ENCODE measurements at places on chromosomes 7 and 10.
A peak's percentile ranks its signal among the peaks of the same experiment; 100 is the strongest.

DNA sequence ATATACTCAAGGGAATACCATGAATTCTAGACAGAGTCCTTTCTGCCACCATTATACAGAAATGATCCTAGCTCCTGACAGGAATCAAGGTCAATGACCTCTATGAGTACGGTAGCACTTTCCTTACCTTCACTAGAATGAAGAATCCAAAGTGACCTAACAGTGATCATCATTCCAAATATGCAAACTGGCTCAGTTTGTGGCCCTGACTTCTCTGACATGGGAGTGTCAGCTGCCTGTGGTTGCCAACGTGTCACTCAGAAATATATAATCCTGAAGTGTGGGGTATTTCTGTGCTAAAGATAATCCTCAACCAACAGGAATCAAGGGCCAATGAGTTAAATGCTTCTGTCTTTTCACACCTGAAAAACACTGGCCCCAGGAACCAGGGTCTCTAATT lies 45.7 kb downstream of the COPG2 start:
- no peak for DNase-seq

GRCh38 chr7:88289564-88290025 lies 17.1 kb downstream of the STEAP4 start:
- no peak for DNase-seq

- no peak for DNase-seq
These were observed 216.6 kb downstream of the KLF6 start for GRCh38 chr10:3568392-3568791.

- no peak for DNase-seq
These were observed 47.4 kb upstream of the CAV2 start for GRCh38 chr7:116451957-116452729.

DNA sequence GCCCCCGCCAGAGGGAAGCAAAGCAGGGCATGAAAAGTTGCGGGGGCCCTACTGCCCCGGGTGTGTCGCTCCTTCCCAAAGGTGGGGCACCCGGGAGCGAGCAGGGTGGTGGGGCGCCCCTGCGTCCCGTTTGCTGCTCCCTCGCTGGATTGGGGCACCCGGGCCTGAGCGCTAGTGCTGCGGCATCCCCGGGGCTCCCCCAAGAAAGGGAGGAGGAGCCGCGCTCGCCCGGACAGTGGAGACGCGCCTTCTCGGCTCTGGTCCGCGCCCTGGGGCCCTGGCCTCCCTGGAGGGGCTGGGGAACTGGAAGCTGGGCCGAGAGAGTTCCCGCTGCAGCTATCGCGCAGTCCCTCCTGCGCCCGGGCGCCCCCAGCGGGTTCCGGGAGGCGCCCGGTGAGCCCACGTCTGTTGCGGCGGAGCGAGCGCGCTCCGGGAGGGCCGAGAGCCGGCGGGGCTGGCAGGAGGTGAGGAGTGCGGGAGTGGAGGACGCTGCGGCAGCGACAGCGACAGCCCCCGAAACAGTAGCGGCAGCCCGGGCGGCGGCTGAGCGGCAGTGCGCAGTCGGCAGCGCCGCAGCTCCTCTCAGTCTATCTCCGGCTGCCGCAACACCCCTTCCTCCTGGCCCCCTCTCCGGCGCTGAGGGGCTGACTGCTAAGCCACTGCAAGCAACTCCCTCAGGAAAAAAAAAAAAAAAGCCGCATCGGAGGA lies 504 bp upstream of the BMPER start:
- peak; percentile 51 for DNase-seq

DNA sequence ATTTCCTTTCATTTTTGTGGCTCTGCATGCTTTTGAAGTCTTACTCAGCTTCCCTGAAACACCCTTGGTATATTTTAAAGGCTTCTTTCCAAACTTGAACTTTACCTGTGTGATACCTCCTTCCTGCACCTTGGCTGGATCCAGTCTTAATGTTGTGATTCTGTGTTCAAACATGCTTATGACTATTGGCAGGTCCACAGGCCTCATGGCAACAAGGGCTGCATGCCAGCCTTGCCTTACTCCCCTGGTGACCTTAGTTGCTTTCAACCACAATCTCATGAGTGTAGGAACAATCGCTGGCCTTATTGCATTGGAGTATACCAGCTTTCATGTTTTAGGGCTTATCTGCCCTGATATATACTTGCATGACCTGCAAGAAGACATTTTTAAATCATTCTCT lies 238.7 kb downstream of the KIF20B start:
- DNase-seq: no peak

DNA sequence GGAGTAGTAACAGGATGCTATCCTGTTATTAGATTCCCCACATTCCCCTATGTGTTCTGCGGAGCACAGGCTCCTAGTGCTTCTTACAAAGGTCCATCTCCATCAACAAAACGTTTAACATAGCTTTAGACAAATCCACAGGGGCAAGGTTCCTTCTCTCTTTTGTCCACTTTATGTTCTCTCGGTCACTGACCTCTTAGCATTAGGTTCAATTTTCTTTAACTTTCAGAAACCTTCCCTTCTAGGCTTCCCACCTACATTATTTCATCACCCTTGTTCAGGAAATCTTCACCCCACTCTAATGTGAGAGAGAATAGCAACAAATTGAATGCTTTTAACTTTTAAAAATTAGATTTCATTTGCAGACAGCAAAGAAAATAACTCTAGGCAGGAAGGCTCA lies 84.9 kb downstream of the DOCK4 start:
- DNase-seq: no peak

- no peak for DNase-seq
These were observed 290.8 kb upstream of the ZNF32 start for GRCh38 chr10:43939389-43939938.

GRCh38 chr10:60114765-60115586 lies 208.6 kb upstream of the CCDC6 start:
- DNase-seq: peak; percentile 39

GRCh38 chr10:68043030-68043429 lies 32.1 kb downstream of the HERC4 start:
- no peak for DNase-seq

GRCh38 chr10:89235073-89235798 lies 16.3 kb downstream of the LIPA start:
- no peak for DNase-seq

GRCh38 chr10:95350830-95351228 lies 60.0 kb upstream of the PDLIM1 start:
- no peak for DNase-seq

DNA sequence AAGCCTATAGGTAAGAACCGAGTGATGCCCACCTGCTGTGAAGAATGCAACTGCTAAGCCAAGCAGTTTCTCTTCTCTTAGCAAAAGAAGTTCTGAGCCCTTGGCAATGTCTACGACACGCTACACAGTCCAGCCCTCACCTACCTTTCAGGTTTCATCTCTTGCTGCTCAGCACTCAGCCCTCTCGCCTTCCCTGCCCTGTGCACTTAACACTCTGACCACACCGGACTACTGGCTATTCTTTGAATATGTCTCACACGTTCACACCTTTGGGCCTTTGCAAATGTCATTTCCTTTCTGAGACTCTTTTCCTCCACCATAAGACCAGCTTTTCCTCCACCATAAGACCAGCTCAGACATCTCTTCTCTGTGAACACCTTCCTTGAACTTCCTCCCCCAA lies 67.0 kb upstream of the ITGB1 start:
- no peak for DNase-seq

DNA sequence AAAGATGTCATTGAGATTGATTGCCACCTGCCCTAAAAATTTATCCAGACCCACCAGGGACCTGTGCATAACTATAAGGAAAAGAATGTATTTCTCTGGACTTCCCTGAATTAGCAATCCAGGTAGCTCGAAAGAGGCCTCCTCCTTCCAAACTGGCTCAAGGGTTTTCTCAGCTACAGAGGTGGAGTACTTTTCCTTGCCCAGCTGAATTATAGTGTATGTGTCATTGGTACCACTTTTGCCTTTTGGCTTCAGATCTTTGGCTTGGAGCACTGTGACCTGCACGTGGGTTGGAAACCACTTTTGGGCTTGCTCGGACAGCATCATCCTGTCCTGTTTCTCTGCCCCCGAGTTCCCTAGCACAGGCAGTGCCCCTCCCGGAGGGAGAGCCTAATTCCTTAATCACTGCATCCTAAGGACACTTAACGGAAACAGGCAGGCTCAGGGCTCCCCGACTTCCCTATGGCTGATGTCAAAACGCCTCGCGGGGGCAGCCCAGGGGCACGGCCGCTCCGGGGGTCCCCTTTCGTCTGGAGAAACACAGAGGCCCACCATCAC lies 825 bp downstream of the RAB11FIP2 start:
- no peak for DNase-seq

DNA sequence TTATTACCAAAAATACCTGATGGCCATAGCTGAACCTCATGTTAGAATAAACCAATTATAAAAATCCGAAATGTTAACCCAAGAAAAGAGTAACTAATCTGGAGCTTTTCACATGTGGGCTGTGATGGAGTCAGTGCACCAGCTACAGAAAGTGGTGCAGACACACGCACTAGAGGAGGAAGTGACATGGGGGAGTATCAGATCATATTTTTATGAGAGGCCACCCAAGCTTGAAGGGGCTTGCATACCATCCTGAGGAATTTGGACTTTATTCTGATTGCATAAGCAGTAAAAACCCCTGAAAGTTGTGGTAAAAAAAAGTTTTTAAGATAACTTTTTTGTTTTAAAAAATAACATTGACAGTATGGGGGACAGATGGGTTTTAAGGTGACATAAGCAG lies 1148.5 kb upstream of the CELF2 start:
- DNase-seq: no peak

- no peak for DNase-seq
These were observed 116.4 kb upstream of the KLF6 start for GRCh38 chr10:3901370-3901769.

GRCh38 chr10:71392791-71393781 lies 3.6 kb upstream of the CDH23 start:
- no peak for DNase-seq

DNA sequence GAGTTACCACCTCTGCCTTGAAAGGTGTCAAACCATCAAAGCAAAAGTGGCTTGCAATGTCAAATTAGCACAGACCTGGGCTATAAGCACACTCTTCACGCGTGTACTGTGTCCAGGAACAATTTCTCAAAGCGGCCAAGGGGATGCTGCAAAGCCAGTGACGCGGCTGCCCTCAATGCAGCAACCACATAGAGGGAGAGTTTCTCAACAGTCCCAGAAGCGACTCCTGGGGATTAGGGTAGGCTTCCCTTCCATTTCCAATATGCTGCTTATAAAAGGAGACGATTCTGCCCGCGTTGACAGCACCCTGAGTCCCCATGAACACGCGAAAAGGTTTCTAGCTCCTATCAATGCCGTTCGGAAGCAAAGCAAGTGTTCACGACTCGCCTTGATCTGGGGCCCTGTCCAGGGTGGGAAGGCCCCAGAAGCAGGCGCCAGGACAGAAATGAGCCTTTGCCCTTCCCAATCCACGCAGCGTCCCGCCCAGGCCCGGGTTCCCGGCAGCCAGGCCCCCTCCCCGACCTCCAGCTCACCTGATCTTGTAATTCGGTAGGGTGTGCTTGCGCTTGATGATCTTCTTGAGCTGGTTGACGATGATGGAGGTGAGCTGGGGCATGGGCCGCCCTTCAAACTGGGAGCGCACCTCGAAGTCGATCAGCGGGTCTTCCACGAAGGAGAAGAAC lies 1.3 kb downstream of the PDZD8 start:
- no peak for DNase-seq

DNA sequence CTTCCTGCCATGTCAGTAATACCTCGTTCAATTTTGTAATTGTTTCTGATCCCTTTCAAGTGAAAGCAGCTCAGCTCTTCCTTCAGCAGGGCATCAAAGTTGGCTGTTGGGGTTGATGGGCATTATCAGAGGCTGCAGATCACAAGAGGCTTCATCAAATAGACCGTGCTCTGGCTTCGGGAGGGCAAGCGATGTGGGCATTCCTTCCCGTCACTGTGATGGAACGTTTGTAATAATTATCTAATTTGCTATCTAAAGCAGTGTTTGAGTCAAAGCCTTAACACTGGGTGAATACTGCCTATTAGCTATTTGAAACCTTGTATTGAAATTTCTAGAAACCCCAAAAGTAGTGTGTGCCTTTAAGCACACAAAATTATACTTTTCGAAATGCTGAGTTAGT lies 170.1 kb downstream of the OTUD1 start:
- DNase-seq: no peak

DNA sequence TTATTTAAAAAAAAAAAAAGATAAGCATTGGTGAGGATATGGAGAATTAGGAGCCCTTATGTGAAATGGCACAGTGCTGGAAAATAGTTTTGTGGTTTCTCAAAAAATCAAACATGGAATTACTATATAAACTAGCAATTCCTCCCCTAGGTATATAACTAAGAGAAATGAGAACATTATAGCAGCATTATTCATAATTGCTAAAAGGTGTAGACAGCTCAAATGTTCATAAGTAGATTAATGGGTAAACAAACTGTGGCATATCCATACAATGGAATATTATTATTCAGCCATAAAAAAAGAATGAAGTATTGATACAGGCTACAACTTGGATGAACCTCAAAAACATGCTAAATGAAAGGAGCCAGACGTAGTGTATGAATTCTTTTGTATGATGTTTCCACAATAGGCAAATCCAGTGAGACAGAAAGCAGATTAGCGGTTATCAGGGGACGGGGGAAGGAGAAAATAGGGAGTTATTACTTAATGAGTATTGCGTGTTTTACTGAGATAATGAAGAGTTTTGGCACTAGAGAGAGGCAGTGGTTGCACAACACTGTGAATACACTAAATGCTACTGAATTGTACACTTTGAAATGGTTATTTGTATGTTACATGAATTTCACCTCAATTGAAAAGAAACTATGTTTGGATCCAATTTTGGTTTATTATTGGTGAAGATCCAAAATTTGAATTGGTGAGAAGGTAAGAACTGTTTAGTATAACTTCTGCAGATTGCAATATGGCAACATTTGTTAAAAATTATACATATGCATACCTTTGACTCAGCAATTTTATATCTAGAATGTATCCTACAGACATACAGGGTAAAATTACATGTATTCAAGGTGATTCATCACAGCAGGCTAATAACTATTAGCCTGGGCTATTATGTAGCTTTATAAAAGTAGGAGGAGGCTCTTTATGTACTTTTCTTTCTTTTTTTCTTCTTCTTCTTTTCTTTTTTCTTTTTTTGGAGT lies 69.7 kb downstream of the VCL start:
- no peak for DNase-seq

GRCh38 chr10:88982366-88982765 lies 8.2 kb upstream of the FAS start:
- DNase-seq: no peak

- DNase-seq: no peak
These were observed 205.4 kb downstream of the FANK1 start for GRCh38 chr10:126101736-126102135.
